Activated CD4-positive, CD25-positive, alpha-beta regulatory T cell treated with anti-CD3 and anti-CD28 coated beads, Interleukin-2, amount 50 U/mL, for 72 hours (primary cell): ENCODE measurements at places on chromosomes 16 and 17.

GRCh38 chr17:21295036-21295952, 10.8 kb downstream of the MAP2K3 start:
- DNase-seq, result no peak

DNA sequence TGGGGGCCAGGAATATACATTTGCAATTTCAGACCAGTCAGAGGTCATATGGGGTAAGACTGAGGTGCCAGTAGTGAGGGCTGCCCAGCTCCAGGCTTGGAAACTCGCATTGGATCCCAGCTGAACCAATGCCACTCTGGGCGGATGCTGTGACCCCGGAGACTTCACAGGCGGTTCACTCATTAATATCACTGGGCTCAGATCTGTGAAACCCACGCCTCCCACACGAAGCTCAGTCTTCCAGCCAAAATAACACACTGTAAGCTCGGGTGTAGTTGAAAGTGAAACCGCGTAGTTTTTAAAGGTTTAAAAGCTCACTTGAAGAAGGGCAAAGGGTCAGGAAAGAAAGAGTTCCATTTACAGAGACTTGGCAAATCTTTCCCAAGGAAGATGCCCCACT, 254.8 kb downstream of the FOXL1 start:
- DNase-seq, result no peak

- no peak for DNase-seq
Observed at GRCh38 chr17:14304773-14305517, 4.1 kb downstream of the HS3ST3B1 start.

GRCh38 chr17:74852237-74853047, 7.2 kb downstream of the GRIN2C start:
- no peak for DNase-seq

- no peak for DNase-seq
Observed at GRCh38 chr16:83589576-83589975, 218.2 kb upstream of the HSBP1 start.

DNA sequence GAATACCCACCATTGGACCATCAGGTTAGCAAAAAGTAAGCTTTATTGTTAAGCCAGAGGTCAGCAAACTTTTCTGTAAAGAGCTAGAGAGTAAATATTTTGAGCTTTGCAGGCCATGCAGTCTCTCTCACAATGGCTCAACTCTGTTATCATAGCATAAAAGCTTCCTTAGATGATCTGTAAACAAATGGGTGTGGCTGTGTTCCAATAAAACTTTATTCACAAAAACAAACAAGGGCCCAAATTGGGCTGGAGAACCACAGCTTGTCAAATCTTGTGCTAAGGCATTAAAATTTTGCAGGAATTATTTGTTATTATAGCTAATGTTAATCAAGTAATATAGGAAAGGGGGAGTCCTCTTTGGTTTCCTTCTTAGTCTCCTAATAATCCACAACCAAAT, 153.6 kb downstream of the GRIN2A start:
- no peak for DNase-seq

- DNase-seq, result no peak
Observed at GRCh38 chr16:85664580-85665372, 24.0 kb downstream of the GINS2 start.

- no peak for DNase-seq
Observed at GRCh38 chr16:65295527-65295926, 173.7 kb upstream of the CDH11 start.

GRCh38 chr17:13777003-13777402, 175.3 kb upstream of the HS3ST3A1 start:
- DNase-seq, result no peak

DNA sequence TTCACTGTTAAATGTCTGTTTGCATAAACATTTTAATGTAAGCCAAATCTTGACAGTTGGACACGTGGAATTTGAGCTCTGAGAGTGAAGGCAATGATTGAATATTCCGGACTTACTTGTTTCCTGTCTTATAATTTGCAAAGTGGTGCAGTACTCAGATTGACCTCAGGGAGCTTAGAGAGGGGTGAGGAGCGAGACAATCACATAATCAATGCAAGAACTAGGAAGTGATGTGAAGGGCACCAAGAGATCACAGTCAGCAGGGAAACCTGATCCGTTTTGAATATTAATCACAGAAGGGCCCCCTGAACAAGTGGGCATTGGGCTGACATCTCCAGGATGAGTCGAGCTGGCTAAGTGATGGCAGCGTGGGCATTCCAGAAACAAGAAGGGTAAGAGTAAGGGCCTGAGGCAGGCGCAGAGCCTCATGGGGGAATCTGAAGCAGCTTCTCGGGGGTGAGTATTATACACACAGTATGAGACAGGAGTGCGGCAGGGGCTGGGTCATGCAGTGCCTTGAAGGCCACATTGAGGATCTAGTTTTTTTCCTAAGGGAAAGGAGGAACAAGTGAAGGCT, 26.1 kb downstream of the TEX2 start:
- DNase-seq, result no peak

GRCh38 chr17:57900991-57901743, 51.3 kb upstream of the MRPS23 start:
- no peak for DNase-seq

- DNase-seq, result no peak
Observed at GRCh38 chr17:46894024-46894423, 28.9 kb upstream of the GOSR2 start.

GRCh38 chr17:37610971-37611370, 1.8 kb upstream of the SYNRG start:
- DNase-seq, result no peak

DNA sequence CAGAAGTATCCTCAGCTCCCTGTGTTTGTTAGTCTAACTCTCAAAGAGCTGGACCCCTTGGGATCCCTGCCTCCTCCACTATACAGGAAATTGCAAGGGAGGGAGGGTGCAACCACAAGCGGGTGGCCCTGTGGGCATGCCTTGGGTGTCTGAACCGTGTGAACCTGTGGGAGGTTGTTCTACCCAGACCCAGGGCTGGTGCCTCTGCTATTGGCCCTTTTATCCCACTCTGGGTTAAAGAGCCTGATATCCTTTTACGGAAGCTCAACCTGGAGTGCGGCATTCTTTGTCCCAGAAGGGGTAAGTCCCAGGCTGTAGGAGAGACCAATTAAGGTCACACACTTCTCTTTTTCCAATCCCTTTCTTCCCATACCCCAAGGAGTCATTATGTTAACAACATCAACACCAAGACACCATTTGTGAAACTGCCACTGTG, 53.4 kb downstream of the ARSG start:
- no peak for DNase-seq

- peak; percentile 65 for DNase-seq
Observed at GRCh38 chr17:62724398-62725146, 83.5 kb downstream of the MARCHF10 start.
